ENCODE measurements at places on chromosomes 6 and 20.
A peak's percentile ranks its signal among the peaks of the same experiment; 100 is the strongest.

- peak; percentile 28 for DNase-seq
Observed at GRCh38 chr6:30821862-30822784, 62.2 kb upstream of the DDR1 start.

- DNase-seq, result no peak
Observed at GRCh38 chr6:75631859-75632635, 30.4 kb downstream of the SENP6 start.

GRCh38 chr6:40510442-40510841 lies 76.7 kb downstream of the LRFN2 start:
- no peak for DNase-seq

DNA sequence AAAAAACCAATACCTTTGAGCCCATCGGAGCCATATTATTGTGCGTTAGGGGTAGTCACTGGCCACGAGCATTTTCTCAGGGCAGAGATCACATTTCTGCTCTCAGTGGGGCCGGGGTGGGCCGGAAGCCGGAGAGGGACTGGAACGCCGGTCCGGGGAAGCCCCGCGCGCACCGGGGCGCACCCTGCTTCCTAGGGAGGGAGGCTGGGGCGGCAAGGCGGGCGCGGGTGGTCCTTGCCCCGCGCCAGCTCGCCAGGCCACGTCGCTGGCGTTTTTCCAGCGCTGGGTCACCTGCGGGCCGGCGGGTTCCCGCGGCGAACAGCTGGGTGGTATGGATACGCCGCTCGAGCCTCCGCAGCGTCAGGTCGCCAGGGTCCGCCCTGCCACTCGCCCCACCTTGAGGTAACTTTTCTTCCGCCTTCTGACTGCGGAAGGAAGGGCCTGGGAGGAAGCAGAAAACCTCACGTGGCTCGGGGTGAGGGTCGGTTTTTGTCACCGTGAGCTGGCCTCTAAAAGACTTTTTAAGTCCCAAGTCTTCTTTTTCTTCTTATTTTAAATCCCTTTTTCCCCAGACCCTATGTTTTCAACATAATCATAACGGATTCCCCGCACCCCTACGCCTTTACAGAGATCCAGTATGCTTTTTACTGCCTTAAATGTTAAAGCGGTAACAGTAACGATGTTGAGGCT lies 2.7 kb upstream of the EEF1A1 start:
- peak; percentile 77 for DNase-seq

DNA sequence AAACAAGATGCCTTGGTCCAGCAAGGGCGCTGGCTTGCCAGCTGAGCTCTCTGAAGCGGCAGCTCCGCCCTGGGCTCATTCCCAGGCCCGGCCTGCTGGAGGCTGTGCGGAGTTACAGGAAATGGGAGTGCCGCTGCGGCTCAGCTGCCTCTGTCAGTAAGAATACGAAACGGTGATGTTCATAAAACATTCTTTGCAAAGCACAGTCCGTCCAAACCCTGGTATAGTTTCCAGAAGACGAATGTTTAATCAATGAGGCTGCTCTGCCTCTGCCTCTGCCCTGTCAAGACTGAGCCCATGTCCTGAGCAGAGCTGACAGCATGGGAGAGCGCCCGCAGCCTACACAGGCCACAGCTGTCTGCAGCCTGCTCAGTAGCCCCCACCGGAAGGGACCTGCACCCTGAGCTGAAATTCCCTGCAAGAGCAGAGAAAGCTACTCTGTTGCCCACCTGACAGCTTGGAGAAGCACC lies 153.3 kb upstream of the SNX9 start:
- no peak for DNase-seq

- no peak for DNase-seq
Observed at GRCh38 chr6:124131779-124132178, 328.1 kb downstream of the NKAIN2 start.

GRCh38 chr6:160355001-160355400 lies 6.8 kb downstream of the SLC22A3 start:
- DNase-seq, result no peak

DNA sequence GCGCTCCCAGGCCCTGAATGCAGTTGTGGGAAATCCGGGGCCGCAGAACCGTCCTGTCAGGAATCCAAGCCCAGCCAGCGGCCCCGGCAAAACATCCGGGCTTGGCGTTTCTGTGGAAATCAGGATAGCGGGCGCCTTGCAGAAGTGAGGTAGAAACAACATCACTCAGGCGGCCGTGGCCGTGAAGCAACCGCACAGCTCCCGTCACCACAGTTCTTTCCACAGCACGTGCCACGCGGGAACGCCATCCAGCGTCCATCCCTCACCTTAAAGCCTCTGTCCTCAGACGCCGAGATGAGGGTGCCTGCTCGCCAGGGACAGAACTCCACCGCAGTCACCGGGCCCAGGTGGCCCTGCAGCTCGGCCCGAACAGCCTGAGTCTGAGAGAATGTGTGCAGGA lies 34.1 kb downstream of the WDR27 start:
- no peak for DNase-seq

- no peak for DNase-seq
Observed at GRCh38 chr6:168457653-168457934, 16.6 kb downstream of the SMOC2 start.

- no peak for DNase-seq
Observed at GRCh38 chr6:30198166-30199084, 14.8 kb downstream of the TRIM26 start.

GRCh38 chr6:78427386-78427785 lies 440.0 kb upstream of the IRAK1BP1 start:
- DNase-seq, result no peak

DNA sequence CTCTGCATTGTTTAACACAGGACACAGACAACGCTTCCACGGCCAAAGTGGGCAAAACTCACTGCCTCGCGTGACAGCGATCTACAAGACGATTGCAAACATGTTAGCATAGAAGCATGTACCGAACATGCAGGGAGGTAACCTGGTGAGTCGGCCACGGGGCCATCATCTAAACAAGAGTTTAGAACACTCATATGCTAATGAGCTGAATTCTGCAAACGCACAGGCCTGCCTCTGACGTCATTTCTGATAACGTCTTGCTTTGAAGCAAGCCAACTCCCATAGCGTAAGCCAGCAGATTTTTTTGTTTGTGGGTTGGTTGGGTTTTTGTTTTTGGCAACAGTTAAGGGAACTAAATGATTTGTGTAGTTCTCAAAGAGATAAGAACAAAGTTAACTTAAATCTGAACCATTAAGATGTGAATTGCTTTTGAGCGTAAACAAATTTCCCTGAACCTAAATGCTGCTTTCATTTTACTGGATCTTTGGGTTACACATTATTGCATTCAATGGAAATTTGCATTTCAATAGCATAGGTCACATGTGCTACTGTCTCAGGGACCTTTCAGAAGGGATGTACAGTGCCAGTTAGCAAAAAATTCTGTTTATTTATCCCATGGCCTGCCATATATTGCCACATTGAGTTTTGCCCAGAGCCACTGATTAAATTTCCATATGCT lies 184.5 kb upstream of the PDE10A start:
- peak; percentile 17 for DNase-seq

- no peak for DNase-seq
Observed at GRCh38 chr6:64013011-64013410, 377.4 kb downstream of the PHF3 start.

DNA sequence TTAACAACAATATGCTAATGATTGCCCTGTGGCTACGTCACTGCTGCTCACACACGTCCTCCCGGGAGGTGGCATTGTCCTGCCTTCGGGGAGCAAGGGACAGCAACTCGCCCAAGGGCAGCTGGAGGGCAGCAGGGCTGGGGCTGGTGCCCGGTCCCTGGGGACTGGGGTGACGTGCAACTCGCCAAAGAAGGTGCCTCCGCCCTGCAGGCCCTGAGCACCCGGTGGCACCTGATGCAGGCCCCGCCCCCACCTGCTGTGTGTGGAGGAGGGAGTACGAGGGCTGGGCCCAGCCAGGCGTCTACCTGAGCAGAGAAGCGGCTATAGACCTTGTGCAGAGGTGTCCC lies 64.8 kb upstream of the SLCO4A1 start:
- DNase-seq, result no peak

DNA sequence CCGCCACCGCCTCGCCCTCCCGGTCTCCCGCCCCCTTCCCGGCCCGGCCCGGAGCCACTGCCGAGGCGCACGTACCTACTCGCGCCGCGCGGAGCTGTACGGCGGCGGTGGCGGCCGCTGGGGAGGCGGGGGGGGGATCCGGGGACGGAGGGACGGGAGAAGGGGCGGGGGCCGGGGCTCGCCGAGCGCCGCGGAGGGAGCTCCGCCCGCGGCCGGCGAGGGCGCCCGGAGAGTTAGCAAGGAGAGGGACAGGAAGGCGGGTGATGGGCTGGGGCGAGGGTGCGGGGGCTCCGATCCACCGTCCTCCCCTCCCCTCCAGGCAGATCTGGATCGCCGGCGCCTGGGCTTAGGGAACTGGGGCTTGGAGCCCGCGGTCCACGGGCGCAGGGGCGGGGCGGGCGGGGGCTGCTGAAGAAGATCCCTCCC lies 548 bp upstream of the TMEM74B start:
- DNase-seq, result no peak

DNA sequence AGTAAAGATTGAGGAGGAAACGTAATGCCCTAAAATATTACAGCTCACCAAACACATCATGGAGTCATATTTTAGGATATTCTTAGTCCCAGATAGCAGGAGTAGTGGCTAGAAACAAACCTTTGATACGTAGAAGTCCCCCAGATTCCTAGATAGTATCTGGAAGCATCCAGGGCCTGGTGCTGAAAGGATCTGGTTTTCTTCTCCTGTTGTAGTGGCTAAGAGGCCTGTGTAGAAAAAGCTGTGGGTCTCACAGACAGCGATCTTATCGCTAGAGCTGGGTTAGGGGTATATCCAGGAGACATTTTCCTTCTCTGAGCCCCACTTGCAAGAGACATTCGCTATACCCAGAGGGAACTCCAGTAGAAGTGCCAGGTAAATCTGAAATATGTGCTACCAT lies 139.9 kb downstream of the KCNQ5 start:
- DNase-seq, result no peak

GRCh38 chr6:12675931-12676330 lies 40.6 kb upstream of the PHACTR1 start:
- DNase-seq, result no peak

DNA sequence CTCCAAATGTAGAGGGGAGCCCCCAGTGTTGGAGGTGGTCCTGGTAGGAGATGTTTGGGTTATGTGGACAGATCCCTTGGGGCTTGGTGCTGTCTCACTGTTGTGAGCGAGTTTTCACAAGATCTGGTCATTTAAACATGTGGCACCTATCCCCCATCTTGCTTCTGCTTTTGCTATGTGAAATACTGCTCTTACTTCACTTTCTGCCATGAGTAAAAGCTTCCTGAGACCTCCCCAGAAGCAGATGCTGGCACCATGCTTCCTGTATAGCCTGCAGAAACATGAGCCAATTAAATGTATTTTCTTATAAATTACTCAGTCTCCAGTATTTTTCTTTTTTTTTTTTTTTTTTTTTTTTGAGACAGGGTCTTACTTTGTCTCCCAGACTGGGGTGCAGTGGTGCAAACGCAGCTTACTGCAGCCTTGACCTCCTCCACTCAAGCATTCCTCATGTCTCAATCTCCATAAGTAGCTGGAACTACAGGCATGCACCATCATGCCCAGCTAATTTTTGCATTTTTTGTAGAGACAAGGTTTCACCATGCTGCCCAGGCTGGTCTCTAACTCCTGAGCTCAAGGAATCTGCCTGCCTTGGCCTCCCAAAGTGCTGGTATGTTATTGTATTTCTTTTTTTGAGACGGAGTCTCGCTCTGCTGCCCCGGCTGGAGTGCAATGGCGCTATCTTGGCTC lies 177.1 kb downstream of the ALDH8A1 start:
- DNase-seq, result no peak

GRCh38 chr20:24808616-24809015 lies 140.5 kb upstream of the CST7 start:
- no peak for DNase-seq

GRCh38 chr6:63926950-63927927 lies 291.6 kb downstream of the PHF3 start:
- DNase-seq, result no peak

DNA sequence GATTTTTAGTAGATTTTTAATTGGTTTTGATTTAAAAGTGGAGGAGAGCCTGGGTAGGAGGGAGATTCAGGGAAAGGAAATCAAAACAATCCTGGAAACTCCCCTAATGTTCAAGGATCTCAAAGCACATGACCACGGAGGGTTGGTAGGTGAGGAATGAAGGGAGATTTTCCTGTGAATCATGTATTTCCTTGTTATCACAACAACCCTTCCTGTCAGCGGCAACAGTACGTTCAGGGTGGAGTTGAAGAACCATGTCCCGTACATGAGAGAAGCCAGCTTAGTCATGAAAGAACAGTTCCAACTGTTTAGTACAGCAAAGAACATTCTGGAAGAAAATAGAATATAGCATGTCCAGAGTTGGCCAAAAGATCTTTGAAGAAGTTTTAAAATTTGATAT lies 79.4 kb upstream of the SCAF8 start:
- no peak for DNase-seq

Data from central memory CD4-positive, alpha-beta T cell (primary cell).